ENCODE measurements at places on chromosomes 1 and 21.

- DNase-seq = no peak
These were observed 100.5 kb downstream of the NPHP4 start for GRCh38 chr1:5891736-5892135.

DNA sequence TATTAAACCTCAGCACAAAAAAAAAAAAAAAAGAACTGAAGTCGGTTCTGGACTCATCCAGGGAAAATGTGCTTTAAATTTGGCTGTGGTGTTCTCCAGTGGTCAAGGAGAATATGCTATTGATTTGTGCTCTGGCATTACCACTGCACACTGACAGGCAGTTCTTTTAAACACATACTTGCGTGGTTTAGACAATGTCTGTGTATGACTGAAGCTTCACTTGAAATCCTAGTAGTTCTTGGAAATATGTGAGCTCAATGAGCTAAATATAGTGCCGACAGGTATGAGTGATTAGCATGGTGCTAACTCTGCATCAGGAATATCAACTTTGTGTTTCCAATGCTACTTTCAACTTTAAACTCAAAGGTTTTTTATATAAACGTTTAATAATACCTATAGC lies 415.6 kb downstream of the SMYD3 start:
- no peak for DNase-seq

DNA sequence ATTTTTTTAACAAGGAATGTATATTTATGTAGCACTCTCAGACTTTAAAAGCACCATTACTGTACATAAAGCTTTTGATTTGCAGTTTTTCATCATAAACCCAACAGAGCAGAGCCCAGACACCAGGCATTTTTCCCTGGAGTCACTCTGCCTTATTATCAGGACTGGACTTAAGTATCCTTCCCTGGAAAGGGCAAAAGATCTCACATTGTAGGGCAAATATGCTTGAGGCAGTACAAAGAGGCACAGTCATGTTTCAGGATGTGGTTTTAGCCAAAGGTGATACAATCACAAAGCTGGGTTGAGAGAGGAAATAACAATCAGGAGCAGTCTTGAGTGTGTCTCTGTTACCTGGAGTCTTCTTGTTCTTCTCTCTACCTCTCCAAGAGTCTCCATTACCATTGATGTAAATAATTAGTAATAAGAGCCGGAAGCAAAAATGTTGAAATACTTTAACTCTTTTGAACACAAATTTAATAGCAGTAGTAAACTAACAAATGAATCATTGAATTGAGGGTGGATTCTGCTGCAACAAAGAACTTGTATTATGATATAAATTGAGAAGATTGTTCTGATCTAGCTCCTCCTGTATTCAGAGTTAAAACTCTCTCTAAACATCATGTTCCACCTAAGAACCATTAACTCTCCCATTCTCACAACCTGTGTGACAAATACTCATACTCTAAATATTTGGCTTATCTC lies 160.5 kb downstream of the LTN1 start:
- DNase-seq = no peak

DNA sequence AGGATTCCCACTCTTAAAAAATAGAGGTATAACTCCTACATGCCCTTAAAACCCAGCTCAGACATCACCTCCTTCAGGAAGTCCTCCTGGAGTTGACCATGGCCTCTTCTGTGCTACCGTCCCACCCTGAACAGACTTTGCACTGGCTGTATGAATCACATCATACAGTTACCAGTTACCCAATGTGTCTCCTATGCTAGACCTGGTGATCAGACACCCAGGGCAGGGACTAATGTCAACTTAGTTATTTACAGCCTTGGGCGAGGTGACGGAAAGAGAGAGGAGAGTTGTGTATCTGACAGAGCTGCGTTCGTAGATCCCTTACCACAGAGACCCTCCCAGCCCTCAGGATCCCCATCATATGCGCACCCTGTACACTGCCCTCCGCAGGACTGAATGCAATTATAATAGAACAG lies 72.7 kb downstream of the SLC66A1 start:
- no peak for DNase-seq

- DNase-seq = peak; percentile 100
These were observed 2.8 kb downstream of the MYCL start for GRCh38 chr1:39898648-39899603.

GRCh38 chr1:115308969-115309368 lies 29.1 kb downstream of the NGF start:
- DNase-seq = no peak

DNA sequence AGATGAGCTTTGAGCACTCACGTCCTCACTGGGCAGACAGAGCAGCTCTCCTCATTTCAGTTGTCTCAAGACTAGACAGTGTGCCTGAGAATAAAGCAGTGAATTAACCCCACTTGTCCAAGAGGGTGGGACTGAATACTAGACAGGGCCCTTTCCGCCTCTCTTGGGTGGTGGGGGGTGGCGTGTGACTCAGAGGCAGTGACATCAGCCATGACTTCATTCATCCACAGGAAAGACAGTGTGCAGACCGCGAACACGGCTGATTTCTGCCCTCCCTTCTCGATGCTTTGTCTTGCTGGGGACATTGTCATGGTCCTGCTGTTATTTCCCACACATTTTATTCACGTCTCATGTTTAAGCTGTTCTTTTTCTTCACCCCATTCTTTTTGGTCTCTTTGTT lies 64.9 kb downstream of the FGGY start:
- DNase-seq = no peak

DNA sequence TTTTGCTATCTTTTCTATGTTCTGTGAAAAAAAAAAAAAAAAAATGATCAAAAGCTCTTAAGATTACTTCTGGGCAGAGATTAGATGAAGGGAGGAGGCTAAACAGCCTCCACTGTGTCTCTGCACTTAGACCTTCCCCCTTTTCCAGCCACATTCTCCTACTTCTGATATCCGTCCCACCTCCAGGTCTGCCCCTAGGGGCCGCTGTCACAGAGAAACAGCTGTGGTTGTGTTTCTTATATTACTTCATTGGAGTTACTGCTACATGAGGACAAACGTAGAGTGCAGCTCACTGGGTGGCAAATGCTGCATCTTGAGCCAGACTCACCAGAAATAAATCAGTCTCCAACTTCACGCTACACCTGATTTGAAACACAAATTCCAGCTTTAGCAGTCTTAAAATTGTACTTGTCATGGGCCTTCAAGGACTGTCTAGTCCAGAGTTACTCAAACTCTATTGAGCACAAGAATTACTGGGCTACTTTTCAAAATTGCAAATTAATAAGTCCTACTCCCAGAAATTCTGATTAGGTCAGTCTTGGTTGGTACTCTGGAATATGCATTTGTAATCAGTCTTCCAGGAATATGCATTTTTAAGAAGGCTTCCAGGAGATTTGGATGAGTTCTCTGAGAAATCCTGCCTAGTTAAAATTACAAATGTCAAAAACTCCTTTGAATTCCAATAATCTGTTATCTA lies 125.2 kb upstream of the PTBP2 start:
- DNase-seq = peak; percentile 23

DNA sequence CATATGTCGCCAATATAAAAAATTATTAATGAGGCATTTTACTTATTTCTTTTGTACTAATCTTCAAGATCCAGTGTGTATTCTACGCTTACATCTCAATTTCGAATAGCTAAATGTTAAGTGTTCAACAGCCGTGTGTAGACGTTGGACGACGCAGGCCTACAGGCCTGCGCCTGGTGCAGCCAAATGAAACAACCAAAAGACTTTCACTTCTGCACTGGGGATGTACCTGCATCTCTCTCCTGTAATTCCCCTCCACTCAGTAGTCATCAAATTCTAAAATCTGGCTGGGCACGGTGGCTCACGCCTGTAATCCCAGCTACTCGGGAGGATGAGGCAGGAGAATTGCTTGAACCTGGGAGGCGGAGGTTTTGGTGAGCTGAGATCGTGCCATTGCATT lies 76.8 kb upstream of the HNRNPU start:
- DNase-seq = no peak

- DNase-seq = no peak
These were observed 39.7 kb downstream of the LACTBL1 start for GRCh38 chr1:22932803-22933470.

GRCh38 chr1:12630946-12631530 lies 12.8 kb upstream of the AADACL4 start:
- no peak for DNase-seq

DNA sequence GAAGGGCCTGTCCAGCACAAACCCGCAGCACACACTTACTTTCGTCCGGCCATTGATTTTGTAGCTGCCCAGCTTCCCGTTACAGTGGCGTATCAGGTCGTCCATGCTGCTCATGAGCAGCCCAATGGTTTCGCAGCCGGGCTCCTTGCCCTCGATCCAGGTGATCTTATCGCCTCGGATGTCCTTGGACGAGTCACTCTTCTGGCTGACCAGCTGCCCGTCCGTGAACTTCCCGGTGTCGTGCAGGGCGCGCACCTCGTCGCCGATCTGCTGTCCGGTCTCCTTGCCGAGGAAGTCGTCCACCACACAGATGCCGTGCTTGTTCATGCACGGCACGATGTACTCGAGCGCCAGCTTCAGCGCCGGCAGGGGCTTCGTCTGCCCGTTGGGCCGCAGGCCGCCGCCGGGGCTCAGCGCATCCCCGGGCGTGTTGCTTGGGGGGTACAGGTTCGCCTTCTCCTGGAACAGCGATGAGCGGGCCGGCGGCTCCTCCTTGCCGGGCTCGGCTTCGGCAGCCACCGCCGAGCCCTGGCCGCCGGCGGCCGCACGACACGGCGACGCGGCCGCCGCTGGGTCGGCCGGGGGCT lies 1.0 kb downstream of the EGLN1 start:
- no peak for DNase-seq

GRCh38 chr1:177392336-177392735 lies 221.6 kb downstream of the BRINP2 start:
- DNase-seq = no peak

DNA sequence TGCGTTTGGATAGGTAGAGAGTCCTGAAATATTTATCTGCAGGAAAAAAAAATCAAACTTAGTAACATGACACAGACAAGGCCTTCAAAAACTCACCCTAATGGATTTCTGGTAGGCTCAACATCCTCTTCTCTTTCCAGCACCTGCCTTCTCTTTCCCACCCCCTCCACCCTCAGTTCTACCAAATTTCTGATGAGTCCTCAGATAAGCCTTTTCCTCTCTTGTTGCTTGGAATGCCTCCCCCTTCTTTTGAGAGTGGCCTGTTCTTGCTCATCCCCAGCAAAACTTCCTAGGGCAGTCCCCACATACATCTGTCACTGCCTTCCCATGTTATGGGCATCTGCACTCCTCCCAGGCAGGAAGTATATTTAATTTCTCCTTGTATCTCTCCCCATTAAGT lies 7.6 kb upstream of the LBR start:
- no peak for DNase-seq

- no peak for DNase-seq
These were observed 4.3 kb downstream of the XPR1 start for GRCh38 chr1:180636138-180636537.

DNA sequence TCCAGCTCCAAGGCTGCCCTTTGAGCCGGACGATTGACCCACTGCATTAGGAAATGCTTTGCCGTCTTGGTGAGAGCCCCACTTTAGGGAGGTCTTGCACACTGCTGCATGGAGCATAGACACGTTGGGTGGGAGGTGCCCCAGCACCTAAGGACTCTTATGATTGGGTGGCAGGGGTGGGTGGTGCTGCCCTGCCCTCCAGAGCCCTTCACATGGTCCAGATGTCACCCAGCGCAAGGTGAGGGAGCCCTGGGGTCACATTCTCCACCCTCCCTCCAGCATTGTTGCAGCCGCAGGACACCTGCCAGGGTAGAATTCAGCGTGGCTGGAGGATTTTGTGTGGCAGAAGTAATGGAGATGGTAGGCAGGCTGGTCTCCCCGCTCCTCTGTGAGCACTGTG lies 137.4 kb upstream of the COL6A1 start:
- no peak for DNase-seq

DNA sequence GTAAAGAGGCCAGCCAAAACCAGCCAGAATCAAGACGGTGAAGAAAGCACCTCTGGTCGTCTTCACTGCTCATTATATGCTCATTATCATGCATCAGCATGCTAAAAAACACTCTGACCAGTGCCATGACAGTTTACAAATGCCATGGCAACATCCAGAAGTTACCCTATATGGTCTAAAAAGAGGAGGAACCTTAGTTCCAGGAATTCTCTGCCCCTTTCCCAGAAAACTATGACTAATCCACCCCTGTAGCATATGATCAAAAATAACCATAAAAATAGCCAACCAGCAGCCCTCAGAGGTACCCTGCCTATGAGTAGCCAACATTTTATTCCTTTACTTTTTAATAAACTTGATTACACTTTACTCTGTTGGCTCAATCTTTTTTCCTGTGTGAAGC lies 34.2 kb upstream of the PBX1 start:
- DNase-seq = no peak

- DNase-seq = no peak
These were observed 5.0 kb upstream of the HPCA start for GRCh38 chr1:32881291-32881690.

DNA sequence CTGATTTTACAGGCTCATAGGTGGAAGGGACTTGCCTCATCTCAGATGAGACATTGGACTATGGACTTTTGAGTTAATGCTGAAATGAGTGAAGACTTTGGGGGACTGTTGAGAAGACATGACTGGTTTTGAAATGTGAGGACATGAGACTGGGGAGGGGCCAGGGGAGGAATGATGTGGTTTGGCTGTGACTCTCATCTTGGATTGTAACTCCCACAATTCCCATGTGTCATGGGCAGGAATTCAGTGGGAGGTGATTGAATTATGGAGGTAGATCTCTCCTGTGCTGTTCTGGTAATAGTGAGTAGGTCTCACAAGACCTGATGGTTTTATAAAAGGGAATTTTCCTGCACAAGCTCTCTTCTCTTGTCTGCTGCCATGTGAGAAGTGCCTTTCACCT lies 20.8 kb downstream of the SCYL3 start:
- DNase-seq = no peak

DNA sequence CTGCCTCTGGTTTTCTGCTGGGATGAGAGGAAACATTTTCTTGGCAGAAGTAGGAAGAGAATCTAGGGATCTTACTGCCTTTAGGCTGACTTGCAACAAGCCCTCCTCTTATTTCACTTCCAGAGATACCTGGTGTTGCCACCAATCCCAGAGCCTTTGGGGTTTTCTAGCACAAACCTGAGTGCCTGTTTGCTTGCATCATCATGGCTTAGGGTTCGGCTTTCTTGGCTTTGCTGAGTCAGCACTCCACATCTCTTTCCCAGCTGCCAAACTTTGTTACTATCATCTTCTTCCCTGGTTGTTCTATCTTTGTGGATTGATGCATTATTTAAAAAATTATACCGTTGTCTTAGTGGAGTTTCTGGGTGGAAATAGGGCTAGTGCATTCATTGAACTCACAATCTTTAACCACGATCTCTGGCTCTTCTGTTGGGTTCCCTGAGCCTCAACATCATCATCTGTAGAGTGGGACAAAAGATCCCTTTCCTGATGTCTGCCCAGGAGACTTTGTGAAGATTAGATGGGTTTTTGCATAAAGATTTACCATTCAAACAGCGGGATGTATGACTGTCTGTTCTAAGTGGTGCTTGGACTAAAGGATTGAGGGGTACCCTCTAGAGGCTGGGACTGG lies 76.6 kb upstream of the SELENON start:
- DNase-seq = no peak

DNA sequence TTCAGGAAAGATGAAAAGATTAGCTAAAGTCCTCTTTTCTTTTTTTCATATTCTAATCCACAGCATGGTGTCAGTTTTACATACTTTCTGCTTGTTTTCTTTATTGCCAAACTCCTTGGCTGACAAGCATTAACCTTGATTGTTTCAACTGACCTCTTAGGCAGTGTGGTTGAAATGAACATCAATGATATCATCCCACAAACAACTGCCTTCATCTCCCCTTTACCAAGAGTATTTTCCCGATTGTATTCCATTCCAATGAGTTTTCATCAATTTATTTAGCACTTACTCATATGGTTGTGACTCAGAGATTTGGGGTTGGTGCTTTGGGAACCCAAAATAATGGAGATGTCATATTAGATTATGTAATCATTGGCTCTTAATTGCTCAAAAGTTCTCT lies 71.8 kb downstream of the SPAG17 start:
- no peak for DNase-seq

Measured in NCI-H1694 (cell line).